ENCODE measurements at places on chromosomes 1 and 21. TPM values are rescaled to one million over a fixed set of nuclear protein-coding genes. Genes with fewer than 3 reads are reported as not detected.

DNA sequence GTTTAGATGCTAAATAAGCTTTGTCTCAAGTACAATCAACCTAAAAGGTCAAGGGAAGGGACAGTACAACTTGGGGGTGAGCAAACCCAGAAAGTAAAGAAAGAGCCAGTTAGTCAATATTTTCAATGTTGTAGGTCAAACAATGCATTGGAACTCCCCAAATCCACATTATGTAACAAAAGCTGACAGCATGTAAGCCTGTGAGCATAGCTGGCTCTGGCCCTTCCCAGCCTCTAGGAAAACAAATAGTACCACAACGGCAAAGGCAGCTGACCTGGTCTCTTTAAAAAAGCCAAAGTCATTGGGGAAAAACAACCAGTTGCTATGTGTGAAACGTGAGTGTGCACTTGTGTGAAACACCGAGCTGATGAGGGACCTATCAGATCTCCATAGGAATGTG, 3.4 kb downstream of the CBR1 start:
- no peaks in the 10 kb centered on the region for H3K36me3 ChIP-seq
- H3K4me1 ChIP-seq, result peaks cover 2% of the 10 kb centered on the region
- H3K27me3 ChIP-seq, result no peaks in the 10 kb centered on the region

GRCh38 chr1:52520148-52520547, 32.7 kb downstream of the TUT4 start:
- H3K27me3 ChIP-seq, result no peaks in the 10 kb centered on the region
- H3K4me3 ChIP-seq, result no peak overlapping the region
- H3K36me3 ChIP-seq, result no peaks in the 10 kb centered on the region

- no peak overlapping the region for H3K27ac ChIP-seq
- no peak overlapping the region for H3K4me3 ChIP-seq
- no peak for DNase-seq
- H3K4me1 ChIP-seq, result no peaks in the 10 kb centered on the region
Measured at GRCh38 chr21:35791541-35792325, 268.6 kb downstream of the SETD4 start.

- no peaks in the 10 kb centered on the region for H3K36me3 ChIP-seq
- H3K4me3 ChIP-seq, result no peak overlapping the region
- no peak overlapping the region for H3K27ac ChIP-seq
Measured at GRCh38 chr1:196317535-196318522, 290.4 kb downstream of the KCNT2 start.

DNA sequence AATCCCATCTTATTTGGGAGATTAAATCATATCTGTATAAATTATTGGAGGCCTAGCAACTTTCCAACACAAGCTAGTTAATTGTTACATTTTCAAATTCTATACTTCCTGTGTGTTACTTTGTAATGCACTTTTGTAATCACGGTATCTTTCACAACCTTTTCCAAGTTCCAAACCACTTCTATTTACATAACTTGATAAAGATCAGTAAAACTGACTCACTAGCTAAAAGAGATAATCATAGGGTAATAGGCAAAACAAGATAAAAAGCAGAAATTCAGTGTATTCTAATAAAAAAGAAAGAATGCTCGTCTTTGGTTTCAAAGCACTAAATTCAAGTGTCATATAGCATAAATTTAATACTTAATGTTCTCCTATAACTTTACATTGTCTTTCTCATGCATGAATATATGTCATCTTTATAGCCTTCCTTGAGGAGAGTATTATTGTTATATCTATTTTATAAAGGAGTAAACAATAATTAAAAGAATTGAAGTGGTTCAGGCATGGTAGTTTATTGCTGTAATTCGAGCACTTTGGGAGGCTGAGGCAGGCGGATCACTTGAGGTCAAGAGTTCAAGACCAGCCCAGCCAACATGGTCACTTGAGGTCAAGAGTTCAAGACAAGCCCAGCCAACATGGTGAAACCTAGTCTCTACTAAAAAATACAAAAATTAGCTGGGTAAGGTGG, 66.4 kb downstream of the RGS13 start:
- no peak for DNase-seq
- H3K4me1 ChIP-seq, result no peaks in the 10 kb centered on the region
- no peaks in the 10 kb centered on the region for H3K36me3 ChIP-seq
- H3K27me3 ChIP-seq, result no peaks in the 10 kb centered on the region
- no peak overlapping the region for H3K4me3 ChIP-seq

Gene LGALS8
- 38.9 TPM for total RNA-seq

Gene TMEM79
- total RNA-seq, result 2.6 TPM

All from aorta (tissue), 5 donors.